Cardiac atrium fibroblast (primary cell): ENCODE measurements at places on chromosomes 5 and 9. TPM values are rescaled to one million over a fixed set of nuclear protein-coding genes. Genes with fewer than 3 reads are reported as not detected.

HMCN2 gene
- total RNA-seq, result not detected in 2 replicates

RNF183 gene
- not detected in 2 replicates for total RNA-seq

HNRNPAB gene
- total RNA-seq, result 68.8 and 83.4 TPM in 2 replicates

PCDHB10 gene
- total RNA-seq, result 0.16 and 0.18 TPM in 2 replicates

SLC36A2 gene
- not detected in 2 replicates for total RNA-seq
